CD14-positive monocyte (primary cell): ENCODE measurements at places on chromosomes 6 and 20.

- peak; percentile 87 for DNase-seq
Measured at GRCh38 chr20:2252419-2252997, 43.3 kb upstream of the TGM3 start.

DNA sequence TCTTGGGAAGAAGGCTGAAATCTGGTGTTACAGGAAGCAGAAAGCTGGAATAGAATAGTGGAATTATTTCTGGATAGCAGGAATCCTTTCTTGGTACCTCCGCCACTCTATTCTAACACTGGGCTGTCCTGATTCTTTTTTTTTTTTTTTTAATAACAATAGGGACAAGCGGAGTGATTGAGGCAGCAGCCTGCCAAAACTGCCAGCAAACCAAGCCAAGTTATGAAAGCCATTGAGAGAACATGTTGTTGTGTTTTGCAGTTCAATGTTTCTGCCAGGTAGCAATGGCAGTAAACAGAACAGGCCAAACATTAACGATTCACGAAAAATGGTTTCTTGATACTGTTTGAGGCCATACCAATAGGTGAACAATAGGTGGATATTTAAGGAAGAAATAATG, 47.1 kb downstream of the SLC26A8 start:
- no peak for DNase-seq

DNA sequence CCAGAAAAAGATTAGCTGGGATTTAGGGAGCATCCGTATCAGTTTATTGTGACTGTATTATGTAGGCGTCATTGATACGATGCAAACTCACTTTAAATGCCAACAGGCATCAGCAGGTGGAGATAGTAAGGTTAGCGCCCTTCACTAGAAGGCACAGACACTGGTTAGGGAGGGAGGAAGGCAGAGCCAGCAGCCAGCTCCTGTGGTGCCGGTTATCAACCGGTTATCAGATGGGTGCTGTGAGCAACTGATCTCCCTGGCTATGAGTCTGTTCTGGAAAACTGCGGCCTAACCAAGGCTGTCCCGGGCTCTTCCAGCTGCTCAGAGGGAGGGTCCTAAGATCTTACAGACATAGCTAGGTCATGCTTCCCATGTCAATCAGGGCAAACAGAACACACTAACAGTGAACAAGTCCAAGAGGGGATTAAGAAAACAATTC, 47.5 kb upstream of the CD93 start:
- DNase-seq: no peak

GRCh38 chr6:154569156-154569862, 58.8 kb upstream of the CNKSR3 start:
- DNase-seq: no peak

- DNase-seq: no peak
Measured at GRCh38 chr6:53862662-53863462, 68.1 kb downstream of the LRRC1 start.

DNA sequence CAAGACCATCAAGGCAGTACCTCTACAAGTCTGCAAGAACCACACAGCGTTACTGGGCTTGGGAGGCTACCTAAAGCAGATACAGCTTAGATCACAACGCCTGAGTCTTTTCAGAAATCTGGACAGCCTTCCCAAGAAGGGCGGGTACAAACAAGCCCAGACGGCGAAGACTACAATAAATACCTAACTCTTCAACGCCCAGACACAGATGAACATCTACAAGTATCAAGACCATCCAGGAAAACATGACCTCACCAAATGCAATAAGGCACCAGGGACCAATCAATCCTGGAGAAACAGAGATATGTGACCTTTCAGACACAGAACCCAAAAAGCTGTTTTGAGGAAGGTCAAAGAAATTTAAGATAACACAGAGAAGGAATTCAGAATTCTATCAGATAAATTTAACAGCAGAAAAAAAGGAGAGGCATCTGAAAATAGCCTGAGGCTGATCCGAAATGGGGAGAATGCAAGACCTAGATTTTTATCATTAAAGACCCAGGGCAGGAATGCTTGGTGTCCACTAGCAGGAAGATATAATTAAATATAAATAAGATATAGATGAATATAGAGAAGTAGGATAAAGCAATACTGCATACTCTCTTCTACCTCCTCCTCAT, 131.7 kb upstream of the COL21A1 start:
- no peak for DNase-seq
